ENCODE measurements at places on chromosomes 7 and 10.
A peak's percentile ranks its signal among the peaks of the same experiment; 100 is the strongest.

DNA sequence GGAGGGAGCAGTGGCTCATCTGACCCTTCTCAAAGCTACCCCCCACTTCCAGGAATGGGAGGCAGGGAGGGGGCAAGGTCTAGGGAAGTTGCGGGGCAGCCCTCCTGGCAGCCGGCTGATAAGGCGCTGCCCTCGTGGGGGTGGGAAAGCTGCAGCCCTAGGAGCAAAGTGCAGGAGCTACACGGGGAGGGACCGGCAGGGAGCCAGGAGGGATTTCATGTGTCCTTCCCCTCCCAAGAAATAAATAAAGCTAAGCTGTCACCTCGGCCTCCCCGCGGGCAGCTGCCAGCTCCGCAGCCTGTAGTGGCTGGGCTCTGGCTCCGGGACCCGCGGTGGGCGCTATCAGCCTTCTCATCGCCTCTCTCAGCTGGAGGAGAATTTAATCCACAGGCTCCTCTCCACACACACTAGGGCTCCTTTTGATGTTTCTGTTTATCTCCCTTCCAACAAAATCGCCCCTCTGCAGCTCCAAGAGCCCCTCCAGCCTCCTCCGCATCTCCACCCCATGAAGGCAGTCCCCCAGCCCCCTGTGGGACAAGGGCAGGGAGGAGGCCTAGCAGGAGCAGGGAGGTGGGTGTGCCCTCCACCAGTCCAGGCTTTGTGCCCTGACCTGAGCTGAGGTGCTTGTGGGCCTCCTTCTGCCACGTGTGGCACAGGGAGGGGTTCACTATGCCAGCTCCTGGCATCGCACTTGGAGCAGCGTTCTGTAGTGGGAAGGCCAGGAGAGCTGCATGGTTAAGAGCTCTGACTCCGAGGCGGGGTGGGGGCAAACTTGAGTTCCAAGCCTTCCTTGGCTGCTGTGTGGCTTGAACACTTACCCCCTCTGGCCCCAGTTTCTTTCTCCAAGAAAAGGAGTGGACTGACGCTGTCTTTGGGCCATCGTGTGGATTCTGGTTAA, 80.5 kb downstream of the C10orf105 start:
- DNase-seq = no peak

DNA sequence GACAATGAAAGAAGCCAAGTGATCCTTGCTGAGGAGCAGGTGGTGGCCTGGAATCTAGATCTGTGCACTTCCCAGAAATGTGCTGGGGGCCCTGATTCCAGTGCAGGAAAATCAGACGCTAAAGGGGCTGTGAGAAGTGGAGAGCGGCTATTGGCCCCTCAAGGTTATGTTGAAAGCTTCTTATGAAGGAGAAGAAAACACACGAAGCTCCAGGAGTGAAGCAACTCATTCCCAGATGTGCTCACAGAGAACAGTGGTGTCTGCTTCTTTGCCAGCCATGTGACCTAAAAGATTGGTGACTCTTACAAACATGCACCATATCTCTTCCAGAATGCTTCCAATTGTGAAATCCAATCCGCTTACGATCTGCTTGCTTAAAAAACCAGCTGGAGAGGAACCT, 679.3 kb upstream of the IGFBP3 start:
- DNase-seq = no peak

- DNase-seq = no peak
These were observed 5.4 kb downstream of the ANKIB1 start for GRCh38 chr7:92251181-92251580.

DNA sequence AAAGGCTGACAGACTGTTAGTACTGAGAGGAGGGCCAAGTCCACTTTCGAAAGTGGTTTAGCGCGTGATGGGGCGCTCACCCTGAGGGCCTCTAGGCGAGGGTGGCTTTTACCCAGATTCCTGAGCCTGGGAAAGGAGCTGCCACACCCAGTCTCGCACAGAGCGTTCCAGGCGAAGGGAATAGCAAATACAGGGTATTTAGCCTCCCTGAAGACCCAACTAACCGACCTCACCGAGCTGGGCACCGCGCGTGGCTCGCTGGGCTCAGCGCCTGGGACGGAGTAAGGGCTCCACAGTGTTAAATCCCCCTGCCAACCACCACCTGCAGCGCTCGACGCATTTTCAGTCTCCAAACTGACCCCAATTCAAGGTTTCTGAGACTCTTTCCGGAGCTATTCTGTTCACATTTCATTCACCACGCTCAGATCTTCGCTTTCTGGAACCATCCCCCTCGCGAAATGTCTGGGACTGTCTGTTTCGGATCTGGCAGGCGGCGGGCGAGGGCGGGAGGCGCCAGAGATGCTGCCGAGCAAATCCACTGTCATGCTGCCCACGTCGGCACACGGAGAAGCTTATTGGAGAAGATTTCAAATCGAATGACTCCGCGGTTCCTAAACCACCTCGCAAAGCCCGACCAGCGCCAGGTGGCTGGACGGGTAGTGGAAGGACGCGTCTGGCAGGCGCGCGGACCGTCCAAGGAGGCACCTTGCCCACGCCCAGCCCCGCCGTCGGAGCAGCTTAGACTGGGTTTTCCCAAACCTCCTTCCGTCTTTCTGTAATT, 1.4 kb upstream of the OSBPL3 start:
- DNase-seq = peak; percentile 32

GRCh38 chr10:124344931-124345330, 73.8 kb downstream of the OAT start:
- DNase-seq = no peak

DNA sequence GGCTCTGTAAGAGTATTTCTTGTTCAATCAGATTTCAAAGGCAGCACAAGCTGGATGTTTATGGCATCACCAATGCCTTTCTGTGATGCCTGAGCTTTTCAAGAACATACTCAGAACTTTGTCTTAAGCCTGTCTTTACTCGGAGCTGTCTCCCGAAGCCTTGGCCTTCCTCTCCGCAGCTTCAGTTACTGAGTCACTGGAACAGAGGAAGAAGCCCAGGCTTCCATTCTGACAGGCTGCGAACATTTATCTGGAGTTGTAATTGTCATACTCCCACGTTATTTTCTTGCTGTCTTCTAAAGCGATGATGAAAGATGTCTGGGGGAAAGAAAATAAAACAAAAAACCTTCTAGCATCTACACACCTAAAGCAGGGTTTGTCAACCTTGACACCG, 43.9 kb downstream of the GRK5 start:
- DNase-seq = no peak

- DNase-seq = no peak
These were observed 257.9 kb downstream of the PTEN start for GRCh38 chr10:88121361-88121760.

DNA sequence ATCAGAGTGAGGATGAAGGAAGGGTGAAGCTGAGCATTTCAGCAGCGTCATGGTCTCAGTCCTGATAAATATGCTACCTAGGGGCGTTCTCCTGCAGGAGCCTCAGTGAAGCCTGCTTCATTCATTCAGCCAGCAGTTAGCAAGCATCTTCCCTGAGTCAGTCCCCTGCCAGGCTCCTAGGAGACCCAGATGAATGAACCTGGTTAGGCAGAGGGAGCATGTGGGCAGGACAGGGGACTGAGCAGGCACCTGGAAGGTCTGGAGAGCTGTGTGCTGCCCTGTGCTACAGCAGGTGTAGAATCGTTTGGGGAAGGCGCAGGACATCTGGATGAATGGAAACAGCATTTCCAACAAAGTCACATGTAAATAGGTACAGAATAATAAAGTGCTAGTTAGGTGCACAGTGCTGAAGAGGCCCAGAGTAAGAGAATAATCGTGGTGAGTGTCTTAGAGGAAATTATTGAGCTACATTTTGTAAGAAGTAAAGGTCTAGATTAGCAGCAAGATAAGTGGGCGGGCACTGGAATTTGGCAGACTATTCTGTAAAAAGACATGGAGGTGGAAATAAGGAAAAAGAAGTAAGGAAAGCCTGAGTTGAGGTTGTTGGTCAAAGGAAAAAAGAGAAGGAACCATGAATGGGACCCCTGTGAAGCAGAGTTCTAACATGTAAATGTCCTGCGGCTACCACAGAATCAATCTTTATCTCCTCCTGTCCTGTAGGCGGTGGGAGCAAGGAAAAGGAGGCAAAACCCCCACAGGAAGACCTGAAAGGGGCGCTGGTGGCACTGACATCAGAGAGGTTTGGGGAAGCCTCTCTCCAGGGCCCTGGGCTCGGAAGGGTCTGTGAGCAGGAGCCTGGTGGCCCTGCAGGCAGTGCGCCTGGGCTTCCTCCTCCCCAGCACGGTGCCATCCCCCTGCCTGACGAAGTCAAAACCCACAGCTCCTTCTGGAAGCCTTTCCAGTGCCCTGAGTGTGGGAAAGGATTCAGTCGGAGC, 12.0 kb downstream of the ZSCAN25 start:
- no peak for DNase-seq

GRCh38 chr10:30784524-30784896, 155.0 kb upstream of the LYZL2 start:
- DNase-seq = no peak

DNA sequence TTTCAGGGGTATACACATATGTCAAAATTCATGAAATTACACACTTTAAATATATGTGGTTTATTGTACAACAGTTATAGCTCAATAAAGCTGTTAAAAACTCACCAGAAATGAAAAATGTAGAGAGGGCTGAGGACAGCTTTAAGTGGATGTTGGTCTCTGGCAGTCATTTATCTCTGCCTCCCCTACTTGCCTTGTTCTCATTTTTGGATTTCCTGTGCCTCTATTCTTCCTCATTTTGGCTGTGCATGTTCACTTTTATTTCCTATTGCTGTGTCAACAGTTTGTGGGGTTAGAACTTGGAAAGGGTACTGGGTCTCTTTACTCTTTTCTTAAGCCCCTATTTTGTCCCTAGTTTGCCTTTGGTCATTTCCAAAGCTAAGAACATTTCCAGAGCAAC, 18.6 kb upstream of the MEST start:
- DNase-seq = no peak

- no peak for DNase-seq
These were observed 6.0 kb upstream of the TAS2R38 start for GRCh38 chr7:141979568-141979967.

DNA sequence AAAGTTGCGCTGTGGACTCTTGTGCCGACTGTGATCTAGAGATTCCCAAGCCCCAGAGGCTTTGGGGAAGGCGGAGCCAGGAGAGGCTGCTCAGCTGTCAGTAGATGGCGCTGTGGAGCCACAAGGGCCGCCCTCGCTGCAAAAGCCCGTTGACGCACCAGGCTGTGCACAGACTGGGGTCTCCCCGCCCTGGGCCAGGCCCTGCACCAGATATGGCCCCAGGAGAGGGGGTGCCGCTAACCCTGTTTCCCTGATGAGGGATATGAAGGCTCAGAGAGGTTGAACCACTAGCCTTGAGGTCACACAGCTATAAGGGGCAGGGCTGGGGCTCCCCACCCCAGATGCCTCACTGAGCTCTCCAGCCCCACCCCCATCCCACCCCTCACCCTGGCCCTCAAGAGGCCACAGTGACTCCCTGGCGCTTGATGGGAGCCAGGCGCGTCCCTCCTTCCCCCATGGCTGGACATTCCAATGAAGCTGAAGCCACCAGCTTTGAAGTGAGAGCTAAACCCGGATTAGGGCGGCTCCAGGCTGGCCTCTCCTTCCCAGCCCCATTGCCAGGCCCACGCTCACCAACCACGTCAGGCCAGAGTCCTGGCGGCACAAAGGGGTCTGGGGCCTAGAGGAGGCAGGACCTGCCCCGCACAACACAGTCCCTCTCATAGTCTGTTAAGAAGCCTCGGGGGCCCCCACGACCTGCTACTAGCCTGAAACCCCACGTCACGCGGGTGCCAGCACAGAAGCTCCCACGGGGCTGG, 26.4 kb downstream of the MYL10 start:
- peak; percentile 37 for DNase-seq

- DNase-seq = no peak
These were observed 111.7 kb upstream of the MBL2 start for GRCh38 chr10:52883996-52884871.

DNA sequence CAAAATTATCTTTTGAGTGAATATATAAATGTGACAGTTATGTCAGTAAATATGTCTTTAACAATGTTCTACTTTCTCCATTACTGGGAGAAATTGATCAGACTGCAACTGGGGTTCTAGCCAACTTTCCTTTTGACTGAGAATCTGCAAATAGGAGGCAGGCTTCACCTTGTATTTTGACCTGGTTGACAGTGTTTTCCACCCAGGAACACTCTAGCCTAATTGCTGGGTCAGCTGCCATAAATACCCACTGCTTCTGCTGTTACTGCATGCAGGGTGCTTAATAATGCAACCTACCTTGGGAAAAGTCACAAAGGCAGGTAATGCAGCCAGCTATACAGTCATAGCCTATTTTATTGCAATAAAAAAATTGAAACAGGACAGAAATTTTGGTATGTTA, 319.0 kb downstream of the DGKB start:
- no peak for DNase-seq

DNA sequence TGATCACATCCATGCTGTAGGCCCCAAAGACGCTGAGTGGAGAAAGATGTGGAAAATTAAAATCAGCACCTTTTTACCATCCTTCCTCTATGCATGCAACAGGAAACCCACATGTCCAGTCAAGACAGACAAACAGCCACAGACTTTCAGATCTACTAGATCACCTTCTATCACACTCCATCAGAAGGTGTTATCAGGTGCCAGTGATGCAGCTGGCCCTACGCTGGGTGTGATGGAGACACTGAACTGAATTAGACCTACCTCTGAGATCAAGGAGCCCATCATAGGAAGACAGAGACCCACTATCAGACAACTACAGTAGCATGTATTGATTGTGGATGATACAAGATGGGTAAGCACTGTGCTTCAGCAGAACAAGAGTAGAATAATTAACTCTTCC, 15.5 kb downstream of the CYP3A4 start:
- no peak for DNase-seq

DNA sequence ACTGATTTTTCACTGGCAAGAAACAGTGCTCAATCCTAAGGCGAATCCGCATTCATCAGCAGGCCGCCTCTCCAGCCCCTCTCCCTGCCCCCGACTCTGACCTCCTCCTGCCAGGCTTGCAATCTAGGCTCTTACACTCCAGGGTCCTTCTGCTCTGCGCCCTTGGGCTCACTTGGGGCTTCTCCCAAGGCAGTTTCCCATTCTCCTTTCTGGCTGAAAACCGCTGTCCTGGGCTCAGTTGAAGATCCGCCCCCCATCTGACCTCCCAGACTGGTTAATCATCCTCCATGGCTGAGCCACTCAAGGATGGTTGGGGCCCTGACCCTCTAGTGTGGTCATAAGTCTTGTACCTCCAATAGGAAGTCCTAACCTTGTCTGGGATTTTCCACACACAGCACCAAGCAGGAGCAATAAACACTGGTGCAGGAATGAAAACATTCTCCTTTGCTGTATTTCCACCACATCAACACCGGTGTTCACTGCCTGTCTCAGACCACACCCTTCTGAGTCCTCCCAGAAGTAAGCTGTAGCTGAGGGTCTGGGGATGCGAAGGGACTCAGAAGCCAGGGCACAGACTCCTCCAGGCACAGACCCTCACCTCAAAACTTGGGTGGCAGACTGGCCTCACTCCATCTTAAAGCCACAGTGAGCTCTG, 42.4 kb downstream of the TNS3 start:
- no peak for DNase-seq

DNA sequence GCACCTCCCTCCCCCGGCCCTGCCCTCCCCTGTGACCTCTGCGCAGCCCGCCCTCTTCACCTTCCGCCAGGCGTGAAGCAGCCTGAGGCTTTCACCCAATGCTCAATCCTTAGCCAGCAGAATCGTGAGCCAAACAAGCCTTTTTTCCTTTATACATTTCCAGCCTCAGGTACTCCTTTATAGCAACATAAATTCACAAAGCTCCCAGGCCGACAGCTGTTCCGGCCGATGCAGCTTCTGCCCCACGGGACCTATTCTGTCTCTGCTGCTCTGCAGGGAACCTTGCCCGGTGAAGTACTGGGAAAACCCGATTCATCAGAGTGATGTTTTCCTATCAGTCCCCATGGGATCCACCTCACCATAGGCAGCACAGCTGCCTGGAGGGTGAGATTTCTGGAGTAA, 87.4 kb downstream of the CHST15 start:
- DNase-seq = no peak

Data from activated effector memory CD4-positive, alpha-beta T cell treated with Interleukin-2 at 50 U/mL for 16 hours (primary cell).